ENCODE measurements at places on chromosomes 1 and 21.

GRCh38 chr1:25705699-25706098 lies 89.1 kb downstream of the MAN1C1 start:
- no peak for DNase-seq

DNA sequence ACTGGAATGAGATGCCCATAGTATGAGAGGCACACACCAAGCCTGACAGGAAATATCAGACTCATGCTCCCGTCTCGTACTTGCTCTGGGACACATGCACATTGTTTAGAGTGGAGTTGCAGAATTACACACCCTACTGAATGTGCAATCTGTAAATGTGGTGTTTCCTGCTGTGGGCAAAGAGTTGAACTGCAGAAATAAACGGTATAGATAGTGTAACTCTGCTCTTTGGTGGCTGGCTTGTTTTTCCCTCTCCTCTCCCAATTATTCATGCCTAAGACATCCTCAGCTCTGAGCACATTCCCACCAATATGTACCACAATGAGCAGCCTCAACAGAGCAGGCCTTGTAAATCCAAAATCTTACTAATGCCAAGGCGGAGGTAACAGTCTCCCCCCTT lies 90.1 kb upstream of the DIRAS3 start:
- no peak for DNase-seq

DNA sequence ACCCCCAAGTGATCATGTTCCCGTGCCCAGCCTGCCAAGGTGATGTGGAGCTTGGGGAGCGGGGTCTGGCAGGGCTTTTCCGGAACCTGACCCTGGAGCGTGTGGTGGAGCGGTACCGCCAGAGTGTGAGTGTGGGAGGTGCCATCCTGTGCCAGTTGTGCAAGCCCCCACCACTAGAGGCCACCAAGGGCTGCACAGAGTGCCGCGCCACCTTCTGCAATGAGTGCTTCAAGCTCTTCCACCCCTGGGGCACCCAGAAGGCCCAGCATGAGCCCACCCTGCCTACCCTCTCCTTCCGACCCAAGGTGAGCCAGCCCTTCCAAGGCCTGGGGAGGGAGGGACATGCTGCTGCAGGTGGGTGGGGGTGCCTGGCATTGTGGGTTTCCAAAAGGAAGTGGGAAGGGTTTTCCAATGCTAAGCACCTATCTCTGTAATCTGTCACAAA lies 2.3 kb downstream of the TRIM46 start:
- DNase-seq, result peak; percentile 84

DNA sequence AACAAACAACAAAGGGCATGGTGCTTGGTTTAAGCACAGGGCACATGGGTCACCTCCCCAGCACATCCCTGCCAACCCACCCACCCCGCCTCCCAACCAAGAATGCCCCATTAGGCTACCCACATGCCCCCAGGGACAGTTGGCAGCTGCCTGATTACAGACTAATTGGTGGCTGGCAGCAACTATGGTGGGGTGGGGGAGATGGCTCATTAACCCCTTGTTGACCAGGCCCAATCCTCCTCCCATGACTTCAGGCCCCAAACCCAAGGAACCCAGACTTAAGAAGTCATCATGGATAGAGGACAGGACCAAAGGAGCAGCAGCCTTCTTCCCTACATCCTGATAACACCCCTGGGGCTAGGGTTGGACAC lies 1.3 kb downstream of the RIMS3 start:
- no peak for DNase-seq

GRCh38 chr1:241610056-241610815 lies 29.9 kb downstream of the CHML start:
- no peak for DNase-seq

GRCh38 chr21:46022551-46023525 lies 41.3 kb downstream of the COL6A1 start:
- peak; percentile 89 for DNase-seq

DNA sequence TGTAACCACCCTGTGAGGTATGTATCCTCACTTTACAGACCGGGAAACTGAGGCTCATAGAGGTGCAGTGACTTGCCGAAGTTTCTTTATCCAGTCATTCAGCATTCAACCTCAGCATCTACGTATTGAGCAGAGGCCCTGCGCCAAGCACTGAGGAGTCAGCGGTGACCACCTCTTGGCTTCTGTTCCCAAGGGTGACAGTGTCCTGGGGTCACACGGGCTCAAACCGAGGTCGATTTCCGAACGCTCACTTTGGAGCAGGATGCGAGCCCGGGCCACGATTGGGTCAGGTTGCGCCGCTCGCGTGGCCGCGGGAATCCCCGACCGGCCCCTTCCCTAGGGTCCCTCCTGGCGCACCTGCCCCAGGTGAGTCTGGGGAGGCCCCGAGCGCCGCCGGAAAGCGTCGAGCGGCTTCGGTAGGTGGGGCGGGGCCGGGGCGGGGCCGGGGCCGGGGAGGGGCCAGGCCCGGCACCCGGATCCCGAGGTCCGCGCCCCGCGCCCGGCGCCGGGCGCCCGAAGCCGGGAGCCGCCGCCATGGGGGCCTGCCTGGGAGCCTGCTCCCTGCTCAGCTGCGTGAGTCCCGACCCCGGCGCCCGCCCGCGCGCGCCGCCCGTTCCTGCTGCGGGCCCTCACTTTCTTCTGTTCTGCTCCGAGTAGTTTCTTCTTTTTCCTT lies at the start of gene SERINC2:
Gene SERINC2, plus strand, starts transcription at position 482 of the 673 bp plus-strand sequence. Its CDS starts 53 bp downstream, at position 535.
- DNase-seq, result no peak

DNA sequence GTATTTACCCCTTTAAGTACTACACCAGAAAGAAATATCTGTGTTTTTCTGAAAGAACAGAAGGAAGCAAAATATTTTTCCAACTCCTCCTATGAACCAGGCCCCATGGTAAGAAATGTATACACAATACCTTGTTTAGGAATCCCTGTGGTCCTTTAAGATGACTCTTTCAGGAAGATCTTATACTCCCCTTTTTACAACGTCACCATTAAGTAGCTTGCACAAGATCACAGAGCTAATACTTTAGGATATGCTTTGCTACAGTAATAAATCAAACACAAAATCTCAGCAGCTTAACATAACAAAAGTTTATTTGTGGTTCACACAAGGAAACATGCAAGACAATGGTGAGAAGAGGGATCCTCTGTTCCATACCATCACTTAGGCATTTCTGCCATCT lies 8.8 kb upstream of the LAMB3 start:
- DNase-seq, result no peak

- DNase-seq, result no peak
These were observed 18.6 kb downstream of the ABCG1 start for GRCh38 chr21:42237577-42237976.

GRCh38 chr1:32861904-32862695 lies 8.6 kb downstream of the FNDC5 start:
- peak; percentile 65 for DNase-seq

DNA sequence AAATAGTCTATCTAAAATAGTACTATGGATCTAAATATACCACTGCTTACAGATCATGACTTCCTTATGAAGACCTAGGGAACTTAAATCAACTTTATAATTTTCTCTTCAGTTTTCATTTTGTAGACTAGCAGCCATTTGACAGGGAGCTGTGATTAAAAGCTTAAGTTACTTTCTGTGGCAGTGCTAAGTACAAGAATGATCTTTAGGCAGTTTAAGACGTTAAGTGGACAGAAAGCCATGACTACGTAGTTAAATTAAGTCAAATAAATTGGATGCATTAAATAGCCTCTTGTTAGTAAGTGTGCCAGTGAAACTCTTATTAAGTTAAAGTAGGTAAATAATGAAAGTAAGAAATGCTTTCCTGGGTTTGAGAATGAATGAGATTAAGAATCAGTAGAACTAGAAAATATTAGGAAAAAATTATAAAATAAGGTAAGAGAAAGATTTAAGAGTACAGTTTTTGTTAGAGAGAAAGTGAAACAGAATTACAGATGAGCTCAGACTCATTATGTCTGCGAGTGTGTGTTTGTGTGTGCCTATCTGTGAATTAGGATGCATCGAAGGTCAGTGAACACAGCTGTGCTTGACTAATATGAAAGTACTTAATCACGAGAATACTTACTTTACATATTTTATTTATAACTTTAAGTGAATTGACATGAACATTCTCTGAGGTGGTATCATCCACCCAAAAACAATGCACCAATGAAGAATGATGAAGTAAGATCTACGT lies 336.9 kb downstream of the KCNT2 start:
- DNase-seq, result no peak

DNA sequence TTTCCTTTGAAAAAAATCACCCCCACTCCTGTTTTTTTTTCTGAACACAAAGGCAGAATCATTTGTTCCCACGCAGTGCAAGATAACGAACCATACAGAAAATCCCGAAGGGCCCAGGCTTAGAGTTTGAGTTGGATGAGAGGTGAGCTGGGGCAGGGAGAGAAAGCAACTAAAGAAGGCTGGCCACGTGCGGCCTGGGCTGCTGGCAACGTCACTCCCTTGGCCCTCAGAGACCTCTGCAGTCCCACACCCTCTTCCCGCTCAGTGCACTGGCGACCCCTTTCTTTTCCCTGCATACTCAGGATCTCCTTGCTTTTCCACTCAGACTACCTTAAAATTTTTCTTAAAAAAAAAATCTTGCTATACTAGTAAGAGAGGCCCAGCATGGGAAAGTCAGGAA lies 28.2 kb upstream of the CRNN start:
- DNase-seq, result no peak

- DNase-seq, result peak; percentile 85
These were observed 21.0 kb downstream of the SLC37A1 start for GRCh38 chr21:42534421-42535378.
